ENCODE measurements at places on chromosomes 16 and 17.
A peak's percentile ranks its signal among the peaks of the same experiment; 100 is the strongest.

- DNase-seq, result no peak
Measured at GRCh38 chr17:34527136-34527907, 52.1 kb upstream of the TMEM132E start.

DNA sequence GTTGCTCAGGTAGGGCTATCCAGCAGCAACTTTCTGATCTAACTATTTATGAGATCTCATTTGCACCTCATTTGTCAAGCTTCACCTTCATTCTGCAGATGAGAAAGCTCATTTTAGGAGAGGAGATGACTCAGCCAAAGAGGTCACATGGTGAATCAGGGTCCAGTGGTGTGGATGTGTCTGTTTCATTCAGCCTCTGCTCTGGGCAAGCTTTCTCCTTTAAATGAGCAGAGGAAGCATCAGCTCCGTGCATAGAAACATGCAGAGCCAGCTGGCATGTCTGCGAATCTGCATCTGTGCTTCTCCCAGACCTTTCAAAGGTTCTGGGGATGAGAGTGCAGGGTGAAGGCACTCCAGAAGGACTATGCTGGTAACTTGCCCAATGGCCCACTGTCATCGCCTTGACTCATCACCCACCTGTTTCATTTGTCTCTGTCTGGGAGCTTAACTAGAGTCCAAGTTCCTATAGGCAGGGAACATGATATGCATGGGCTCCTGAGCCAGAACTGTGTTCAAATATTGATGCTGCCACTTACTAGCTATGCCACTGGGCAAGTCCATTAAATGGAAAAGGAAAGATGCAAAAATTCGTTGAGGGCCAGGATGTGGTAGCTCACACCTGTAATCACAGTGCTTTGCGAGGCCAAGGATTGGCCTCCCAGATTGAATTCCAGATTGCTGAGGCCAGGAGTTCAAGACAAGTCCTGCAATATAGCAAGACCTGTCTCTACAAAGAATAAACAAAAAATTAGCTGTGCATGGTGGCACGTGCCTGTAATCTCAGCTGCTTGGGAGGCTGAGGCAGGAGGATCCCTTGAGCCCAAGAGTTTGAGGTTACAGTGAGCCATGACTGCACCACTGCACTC, 67.1 kb upstream of the NLK start:
- DNase-seq, result no peak

GRCh38 chr16:31327646-31328225, 27.2 kb upstream of the ITGAX start:
- DNase-seq, result no peak

DNA sequence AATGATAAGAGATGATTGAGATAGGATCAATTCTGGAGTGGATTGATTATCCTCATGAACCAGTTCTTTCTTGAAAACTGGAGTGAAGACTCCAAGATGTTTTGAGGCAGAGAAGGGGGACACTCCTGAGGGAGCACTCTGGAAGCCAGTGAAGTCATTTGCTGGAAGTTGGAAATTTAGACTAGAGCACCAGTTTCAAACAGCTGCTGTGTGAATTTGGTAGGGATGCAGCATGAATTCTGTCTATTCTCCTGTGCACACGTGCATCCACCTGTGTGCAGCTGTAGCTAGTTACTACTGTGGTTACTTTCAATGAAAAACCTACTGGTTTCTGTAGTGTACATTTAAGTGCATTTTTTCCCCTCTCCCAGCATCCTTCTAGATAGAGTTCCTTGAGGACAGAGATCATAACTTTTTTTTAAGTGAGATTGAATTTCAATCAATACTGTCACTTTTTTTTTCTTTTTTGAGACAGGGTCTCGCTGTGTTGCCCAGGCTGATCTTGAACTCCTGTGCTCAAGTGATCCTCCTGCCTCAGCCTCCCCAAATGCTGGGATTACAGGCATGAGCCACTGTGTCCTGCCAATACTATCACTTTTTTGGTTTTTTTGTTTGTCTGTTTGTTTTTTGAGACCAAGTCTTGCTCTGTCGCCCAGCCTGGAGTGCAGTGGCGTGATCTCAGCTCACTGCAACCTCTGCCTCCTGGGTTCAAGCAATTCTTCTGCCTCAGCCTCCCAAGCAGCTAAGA, 65.9 kb downstream of the TUBD1 start:
- DNase-seq, result no peak

DNA sequence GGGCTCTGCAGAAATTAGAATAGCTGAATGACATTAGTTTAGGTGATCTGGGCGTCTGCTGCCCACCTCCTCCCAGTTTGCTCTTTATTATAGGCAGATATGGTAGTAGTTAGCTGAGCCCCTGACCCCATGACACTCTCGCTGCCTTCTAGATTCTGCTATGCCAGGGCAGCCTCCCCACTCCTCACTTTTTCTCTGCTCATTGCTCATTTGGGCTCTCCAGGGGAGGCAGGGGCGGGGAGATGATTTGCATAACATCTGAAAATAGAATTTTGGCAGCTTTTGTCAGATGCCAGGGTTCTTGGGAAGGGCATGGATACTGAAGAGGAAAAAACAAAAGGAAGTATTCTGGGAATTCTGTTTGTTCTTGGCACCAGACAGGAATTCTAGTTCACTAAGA, 78.0 kb upstream of the GAS7 start:
- DNase-seq, result no peak

GRCh38 chr16:1929105-1929504, 10.9 kb upstream of the HS3ST6 start:
- DNase-seq, result peak; percentile 25

DNA sequence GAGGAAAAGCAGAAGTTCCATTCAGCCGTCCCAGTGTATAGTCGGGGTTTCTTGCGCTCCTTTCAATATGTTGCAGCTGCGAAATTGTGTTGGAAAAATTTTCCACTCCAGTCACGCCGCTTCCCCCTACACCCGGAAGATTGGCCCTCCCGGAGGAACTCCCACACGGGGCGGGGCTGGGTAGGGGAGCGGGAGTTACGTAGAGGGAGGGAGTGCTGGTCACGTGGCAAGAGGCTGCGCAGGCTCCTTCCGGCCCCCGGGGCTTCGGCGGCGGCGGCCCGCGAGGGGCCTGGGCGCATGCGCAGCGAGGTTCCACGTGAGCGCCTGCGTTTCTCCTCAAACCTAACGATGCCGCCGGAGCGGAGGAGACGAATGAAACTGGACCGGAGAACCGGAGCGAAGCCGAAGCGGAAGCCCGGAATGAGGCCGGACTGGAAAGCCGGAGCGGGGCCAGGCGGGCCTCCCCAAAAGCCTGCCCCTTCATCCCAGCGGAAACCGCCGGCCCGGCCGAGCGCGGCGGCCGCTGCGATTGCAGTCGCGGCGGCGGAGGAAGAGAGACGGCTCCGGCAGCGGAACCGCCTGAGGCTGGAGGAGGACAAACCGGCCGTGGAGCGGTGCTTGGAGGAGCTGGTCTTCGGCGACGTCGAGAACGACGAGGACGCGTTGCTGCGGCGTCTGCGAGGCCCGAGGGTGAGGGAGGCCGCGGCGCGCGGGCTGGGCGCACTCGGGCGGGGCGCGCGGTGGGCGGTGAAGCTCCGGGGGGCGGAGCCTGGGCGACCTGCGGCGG, at the start of gene UTP18:
UTP18 (plus strand) TSS at position 310 of the 787 bp plus-strand sequence; CDS start at position 349, 39 bp downstream.
- peak; percentile 99 for DNase-seq

GRCh38 chr16:27999687-28000086, 63.8 kb downstream of the GSG1L start:
- no peak for DNase-seq

DNA sequence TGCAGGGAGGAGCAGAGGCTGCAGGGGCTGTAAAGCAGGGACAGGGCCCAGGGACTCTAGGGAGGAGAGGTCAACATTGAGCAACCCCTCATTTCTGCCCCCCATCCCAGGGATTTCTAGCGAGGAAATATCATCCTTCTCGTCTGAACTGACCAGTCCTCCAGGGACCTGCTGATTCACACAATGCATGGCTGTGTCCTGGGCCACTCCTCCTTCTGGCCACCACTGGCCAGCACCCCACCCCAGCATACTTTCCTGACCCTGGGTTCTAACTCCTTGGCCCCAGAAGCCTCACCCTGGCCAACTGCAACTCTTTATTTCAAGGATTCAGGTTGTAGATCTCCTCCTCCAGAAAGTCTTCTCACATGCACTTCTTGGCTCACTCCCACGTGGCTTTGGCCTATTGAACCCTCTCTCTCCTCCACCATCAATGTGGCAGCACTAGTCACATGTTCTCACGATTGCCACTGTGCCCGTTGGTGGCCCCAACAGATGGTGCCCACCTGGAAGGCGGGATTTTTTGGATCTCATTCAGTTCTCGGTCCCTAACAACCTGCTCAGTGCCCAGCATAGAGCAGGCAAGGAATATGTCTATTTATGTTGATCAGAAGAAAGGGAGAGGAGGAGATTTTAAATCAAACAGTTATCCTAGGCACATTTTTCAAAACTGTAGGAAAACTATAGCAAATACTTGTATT, 41.5 kb downstream of the CUEDC1 start:
- no peak for DNase-seq

GRCh38 chr17:38798614-38799500, 499 bp downstream of the PIP4K2B start:
- DNase-seq, result peak; percentile 66

GRCh38 chr16:77843405-77843804, 55.0 kb downstream of the VAT1L start:
- DNase-seq, result no peak

GRCh38 chr17:44780845-44781480, 22.2 kb downstream of the ADAM11 start:
- no peak for DNase-seq

DNA sequence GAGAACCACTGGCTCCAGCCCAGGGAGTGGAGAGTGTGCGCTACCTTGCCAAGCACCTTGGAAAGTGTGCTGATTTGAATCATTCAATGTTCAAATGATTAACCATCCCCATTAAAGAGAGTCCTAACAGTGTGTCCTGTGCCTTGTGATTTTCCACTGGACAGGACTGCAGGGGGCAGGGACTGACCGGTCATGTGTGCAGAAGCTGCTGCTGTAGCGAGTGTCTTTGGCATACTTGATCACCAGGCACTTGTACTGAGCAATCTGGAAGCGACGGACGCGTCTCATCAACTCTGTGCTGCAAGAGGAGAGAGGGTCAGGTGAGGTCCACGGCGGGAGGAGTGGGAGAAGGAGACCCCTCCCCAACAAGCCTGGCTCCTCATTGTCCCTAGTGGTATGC, 2.0 kb downstream of the TK1 start:
- DNase-seq, result no peak

- no peak for DNase-seq
Measured at GRCh38 chr17:64393000-64393402, 2.3 kb upstream of the PECAM1 start.

DNA sequence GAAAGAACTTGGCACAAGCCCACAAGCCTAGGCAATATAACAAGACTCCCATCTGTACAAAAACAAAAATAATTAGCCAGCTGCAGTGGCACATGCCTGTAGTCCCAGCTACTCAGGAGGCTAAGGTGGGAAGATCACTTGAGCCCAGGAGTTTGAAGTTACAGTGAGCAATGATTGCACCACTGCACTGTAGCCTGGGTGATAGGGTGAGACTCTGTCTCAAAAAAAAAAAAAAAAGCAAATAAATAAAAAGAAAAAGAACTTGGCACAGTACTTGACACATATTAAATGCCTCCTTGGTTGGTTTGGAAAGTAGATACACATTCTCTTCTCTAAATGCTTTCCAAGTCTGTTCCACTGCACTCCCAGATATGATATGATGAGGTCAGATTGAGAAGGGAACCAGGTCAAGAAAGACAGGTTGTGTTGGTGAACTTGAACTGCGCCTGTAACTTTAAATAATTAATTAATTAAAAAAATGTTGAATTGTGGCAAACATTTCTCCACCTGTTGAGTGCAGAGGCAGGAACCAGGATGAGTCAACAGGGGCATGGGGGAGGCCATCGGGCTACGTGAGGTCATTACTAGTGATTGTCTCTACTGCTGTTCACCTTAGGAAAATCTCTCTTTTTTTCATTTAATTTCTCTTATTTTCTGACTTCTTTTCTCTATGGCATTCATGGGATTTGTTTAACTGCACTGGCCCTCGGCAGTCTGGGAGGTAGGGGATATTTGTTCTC, 25.9 kb upstream of the EFCAB13 start:
- no peak for DNase-seq

DNA sequence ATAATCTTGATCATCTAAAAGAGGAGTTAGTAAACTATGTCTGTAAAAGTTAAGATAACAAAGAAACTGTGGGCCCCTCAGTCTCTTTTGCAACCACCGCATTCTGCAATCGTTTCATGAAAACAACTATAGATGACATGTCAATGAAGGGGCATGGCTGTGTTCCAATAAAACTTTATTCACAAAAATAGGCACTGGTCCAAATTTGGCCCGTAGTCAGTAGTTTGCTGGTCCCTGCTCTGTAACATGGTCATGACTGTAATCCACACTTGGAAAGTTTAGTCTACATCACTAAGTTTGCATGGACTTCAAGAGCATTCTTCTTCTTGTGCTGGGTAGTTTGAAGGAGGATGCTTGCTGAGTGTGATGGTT, 299.3 kb upstream of the PSMD7 start:
- no peak for DNase-seq

DNA sequence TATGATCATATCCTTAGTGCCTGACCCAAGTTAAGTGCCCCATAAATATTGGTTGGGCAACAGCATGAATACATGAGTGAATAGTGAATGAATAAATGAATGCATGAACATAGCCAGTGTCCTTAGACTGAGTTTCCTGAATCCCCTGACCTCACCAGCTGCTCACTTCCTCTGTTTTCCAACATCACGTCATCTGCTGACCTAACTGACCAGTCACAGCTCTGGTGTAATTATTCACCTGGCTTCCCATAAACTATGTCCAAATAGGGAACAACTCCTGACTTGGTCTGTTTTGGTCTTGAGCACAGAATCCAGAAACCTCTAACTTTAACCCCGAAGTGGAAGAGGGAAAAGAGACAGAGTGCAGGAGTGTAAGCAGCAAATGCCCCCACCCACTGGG, 83.4 kb downstream of the ASIC2 start:
- DNase-seq, result no peak

GRCh38 chr16:3641801-3642396, 12.6 kb upstream of the DNASE1 start:
- DNase-seq, result peak; percentile 30

GRCh38 chr17:48541577-48542113, 3.3 kb downstream of the HOXB2 start:
- no peak for DNase-seq

GRCh38 chr17:29445844-29446243, 55.7 kb downstream of the TAOK1 start:
- DNase-seq, result no peak

DNA sequence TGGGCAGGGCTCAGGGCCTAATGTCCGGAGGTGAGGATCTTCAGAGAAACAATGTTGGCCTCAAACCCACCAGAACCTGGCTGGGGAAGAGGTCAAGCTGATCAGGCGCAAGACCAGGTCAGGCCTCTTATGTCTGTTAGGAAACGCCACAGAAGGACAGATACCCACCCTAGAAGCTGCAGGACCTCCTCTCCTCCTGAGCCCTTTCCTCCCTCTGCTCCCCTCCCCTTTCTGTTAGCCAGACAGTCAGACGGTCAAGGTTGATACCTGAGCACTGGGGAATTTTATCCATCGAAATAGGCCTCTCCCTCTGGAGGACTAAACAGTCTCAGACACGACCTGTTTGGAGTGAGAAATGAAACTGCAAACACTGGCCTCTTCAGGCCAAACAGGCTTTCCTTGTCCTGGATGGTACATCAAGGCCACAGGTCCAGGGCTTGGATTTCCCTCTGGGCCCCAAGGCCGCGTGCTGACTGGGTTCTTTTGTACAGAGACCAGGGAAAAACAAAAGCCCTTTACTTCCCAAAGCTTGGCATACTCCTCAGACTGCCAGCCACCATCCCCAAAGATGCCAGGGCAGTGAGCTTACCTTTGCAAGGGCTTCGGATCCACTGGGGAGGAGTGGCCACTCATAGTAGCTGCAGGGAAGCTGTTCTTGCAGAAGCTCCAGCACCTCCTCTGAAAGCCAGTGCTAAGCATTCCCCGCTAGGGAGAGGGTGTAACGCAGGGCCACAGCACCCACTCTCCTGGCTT, 135.8 kb downstream of the CCDC182 start:
- no peak for DNase-seq

GRCh38 chr16:56505181-56505580, 14.6 kb downstream of the BBS2 start:
- DNase-seq, result no peak

Data from SJSA1 (cell line).